ENCODE measurements at places on chromosomes 5 and 9.

GRCh38 chr9:36762958-36763357 lies 190.3 kb downstream of the MELK start:
- DNase-seq = no peak

GRCh38 chr5:143979044-143979690 lies 167.2 kb downstream of the HMHB1 start:
- no peak for DNase-seq

DNA sequence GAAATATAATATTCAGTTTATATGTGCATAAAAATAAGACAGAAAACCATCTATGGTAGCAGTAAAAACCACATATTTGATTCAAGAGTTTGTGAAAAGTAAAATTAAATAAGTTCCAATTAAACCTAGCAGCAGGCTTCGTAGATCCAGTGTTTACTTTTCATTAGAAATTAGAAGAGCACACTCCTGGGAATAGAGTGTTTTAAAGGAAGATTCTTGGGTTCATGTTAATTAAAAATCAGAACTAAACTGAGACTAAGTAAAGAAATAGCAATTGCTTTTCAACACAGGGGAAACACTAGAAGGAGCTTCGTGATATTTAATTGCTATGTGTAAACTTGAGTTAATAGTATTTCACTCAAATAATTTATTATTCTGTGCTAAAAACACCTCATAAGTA lies 1097.8 kb upstream of the CDH18 start:
- DNase-seq = no peak

GRCh38 chr5:170648541-170648940 lies 135.0 kb upstream of the GABRP start:
- no peak for DNase-seq

DNA sequence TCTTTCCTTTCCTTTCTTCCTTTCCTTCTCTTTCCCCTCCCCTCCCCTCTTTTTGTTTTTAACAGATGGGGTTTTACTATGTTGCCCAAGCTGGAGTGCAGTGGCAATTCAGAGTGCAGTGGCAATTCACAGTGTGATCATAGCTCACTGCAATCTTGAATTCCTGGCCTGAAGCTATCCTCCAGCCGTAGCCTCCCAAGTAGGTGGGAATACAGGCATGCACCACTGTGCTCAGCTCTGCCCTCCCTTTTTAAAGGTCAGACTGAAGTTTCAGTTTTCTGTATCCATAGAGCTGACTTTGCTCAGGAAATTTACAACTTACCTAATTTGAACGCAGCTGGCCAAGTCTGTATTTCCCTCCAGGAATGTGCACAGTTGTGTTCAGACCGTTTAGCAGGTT lies 696 bp downstream of the CCL28 start:
- no peak for DNase-seq

DNA sequence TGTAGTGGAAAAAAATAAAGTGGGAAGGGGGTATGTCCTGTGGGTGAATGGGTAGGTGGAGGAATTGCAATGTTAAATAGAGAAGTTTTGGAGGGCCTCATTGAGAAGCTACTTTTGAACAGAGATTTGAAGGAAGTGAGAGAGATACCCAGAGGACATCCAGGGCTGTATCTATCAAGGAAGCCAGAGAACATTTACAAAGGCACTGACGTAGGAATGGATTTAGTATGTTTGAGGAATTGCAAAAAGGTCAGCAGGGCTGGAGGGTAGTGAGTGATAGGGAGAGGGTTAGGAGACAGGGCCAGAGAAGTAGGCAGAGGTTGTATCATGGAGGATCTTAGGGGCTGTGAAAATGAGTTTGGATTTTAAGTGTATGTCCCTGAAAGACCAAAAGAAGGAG lies 13.9 kb downstream of the PTTG1 start:
- DNase-seq = no peak

DNA sequence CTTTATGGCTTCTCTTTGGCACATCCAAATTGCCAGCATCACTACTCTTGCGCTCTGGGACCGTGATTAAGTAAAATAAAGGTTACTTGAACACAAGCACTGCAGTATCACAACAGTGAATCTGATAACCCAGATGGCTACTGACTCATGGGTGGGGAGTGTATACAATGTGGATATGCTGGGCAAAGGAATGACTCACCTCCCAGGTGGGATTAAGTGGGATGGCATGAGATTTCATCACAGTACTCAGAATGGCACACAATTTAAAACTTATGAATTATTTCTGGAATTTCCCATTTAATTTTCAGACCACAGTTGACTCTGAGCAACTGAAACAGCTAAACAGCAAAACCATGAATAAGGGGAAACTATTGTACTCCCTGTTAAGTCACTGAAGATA lies 4.3 kb downstream of the GFM2 start:
- DNase-seq = no peak

DNA sequence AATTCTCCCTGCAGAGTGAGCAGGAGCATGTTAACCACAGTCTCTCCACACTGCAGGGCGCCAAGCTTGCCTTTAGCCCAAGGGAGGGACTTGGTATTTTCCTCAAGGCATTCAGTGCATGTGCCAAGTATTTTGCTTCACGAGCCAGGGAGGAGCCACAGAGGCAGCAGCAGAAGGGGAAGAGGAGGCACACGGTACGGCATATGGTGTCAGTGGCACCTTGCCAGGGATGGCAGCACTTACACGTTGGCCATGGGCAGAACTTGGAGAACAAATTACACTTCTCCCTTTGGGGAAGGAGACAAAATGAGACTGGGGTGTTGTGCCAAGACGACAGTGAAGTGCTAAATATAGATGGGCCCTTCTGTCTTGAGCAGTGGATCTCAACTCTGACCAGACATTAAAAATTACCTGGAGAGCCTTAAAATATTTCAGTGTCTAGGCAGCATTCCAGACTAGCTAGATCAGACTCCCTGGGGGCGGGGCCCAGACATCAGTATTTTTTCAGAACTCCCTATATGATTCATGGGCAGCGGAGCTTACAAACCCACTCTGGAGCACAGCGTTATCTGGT lies 155.8 kb downstream of the DRD1 start:
- DNase-seq = no peak

DNA sequence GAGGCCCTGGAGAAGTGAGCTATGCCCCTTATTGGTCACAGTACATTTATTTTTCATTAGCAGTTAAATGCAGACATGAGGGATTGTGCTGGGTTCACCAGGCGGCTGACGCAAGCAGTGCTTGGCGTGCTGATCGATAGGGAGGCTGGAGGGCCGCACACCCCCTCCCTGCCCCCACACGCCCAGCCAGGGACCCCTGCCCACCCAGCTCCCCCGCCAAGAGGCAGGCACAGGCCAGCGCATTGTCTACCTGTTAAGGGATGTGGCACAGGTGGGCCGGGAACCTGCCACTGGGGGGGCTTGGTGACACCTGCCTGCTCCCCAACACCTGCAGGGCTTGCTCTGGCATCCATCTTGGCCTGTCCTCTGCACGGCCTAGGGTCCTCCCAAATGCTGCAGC lies 39.2 kb downstream of the HK3 start:
- DNase-seq = no peak

- no peak for DNase-seq
These were observed 26.2 kb downstream of the LHX2 start for GRCh38 chr9:124037790-124038189.

DNA sequence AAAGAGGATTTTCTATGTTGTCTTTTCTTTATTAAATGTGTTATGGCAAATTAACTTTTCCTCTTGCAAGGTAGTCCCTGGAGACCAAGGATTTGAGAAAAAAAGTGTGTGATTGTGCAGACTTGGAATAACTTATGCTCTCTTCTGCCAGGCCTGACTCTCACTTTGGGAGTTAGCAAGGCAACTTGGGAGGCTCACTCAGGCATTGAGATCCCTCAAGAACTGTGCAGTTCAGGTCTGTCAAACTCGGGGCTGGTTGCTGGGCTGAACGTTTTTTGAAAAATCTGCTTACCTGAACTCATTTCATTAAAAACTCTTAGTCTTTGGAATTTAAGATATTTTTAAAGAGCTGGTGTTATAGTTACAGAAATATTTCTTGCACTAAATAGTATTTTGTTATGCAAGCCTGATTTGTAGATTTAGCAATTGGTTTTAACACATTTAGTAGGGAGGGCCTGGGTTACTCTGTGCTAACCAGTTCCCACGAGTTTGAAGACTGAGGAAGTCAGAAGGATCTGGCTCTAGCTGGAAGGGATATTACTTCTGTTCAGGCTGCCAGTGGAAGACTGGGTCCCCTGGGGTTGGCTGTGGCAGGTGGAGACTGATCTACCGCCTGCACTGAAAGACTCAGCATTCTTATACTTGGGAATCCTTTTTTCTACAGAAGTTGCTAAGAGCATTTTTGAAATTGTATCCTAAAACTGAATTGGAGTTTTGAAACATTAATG lies 150.4 kb upstream of the PCSK5 start:
- no peak for DNase-seq

DNA sequence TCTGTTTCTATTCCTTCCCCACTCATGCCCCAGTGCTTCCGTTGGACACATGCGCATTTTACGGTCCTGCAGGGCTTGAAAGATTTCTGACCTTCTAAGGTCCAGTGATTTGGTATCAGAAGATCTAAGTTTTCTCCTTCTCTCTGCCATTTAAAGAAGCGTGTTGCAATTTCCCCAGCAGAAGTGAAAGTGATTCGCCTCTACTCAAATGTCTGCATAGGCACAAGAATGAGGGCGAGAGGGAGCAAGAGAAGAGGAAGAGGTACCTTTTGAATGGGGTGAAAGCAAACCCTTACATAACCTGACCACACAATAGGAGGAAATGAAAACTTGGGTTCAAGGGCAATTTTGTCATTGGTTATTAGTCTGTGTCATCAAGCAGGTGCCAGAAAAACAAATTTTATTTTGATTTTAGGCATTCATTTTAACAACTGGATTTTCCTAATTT lies 31.7 kb upstream of the NR3C1 start:
- peak; percentile 4 for DNase-seq

- DNase-seq = no peak
These were observed 157.8 kb upstream of the PTGER4 start for GRCh38 chr5:40521925-40522324.

DNA sequence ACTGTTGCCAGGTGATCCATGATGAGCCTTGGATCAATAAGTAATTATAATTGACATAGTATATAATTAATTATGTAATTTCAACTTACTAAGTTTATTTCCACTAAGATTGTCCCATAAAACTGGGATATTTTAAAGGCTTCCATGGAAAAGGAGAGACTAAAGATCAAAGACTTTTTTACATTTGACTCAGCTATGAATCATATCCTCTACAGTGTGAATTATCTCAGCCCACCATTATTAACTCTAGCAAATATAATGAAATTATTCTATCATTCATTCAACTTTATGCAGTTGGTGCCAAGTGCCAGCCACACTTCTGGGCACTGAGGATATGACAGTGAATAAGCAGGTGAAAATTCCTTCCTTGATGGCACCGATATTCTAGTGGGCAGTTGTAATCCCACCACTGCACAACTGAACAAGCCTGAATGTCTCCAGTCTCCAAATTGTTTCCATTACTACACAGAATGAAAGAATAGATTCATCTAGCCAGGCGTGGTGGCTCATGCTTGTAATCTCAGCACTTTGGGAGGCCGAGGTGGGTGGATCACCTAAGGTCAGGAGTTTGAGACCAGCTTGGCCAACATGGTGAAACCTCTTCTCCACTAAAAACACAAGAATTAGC lies 21.9 kb upstream of the TXN start:
- DNase-seq = no peak

DNA sequence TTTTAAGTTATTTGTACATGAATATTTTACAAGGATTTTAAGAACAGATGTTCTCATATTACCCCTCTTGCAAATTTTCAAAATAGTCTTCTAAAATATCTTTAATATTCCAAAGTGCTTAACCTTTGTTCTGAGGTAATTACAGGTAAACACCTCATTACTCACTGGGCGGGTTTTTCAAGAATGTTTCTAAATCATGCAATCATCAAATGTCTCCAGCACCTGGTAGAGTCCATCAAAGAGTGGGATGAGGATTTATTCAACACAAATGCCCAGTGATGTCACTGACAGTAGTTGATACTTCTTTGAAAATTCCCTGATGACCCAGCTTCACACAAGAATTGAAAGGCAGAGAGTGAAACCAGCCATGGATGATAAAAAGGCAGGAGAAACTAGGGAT lies 114.4 kb downstream of the SEC61B start:
- DNase-seq = no peak

GRCh38 chr5:99315413-99316183 lies 386.8 kb upstream of the CHD1 start:
- DNase-seq = no peak

DNA sequence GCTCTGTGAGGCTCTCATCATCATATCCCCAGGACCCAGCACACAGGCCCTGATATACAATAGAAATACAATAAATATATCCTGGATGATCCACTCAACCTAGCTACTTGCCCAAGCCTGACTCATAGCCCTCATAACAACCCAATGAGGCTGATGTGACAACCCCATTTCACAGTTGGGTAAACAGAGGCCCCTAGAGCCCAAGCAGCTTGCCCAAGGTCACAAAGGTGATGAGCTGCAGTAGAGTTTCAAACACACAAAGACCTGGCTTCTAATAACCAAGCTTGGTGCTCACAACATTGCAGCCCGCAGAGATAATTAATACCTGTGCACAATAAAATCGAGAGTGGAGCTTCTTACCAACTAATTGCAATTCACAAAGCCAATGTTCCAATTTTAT lies 3.2 kb upstream of the AKNA start:
- no peak for DNase-seq

DNA sequence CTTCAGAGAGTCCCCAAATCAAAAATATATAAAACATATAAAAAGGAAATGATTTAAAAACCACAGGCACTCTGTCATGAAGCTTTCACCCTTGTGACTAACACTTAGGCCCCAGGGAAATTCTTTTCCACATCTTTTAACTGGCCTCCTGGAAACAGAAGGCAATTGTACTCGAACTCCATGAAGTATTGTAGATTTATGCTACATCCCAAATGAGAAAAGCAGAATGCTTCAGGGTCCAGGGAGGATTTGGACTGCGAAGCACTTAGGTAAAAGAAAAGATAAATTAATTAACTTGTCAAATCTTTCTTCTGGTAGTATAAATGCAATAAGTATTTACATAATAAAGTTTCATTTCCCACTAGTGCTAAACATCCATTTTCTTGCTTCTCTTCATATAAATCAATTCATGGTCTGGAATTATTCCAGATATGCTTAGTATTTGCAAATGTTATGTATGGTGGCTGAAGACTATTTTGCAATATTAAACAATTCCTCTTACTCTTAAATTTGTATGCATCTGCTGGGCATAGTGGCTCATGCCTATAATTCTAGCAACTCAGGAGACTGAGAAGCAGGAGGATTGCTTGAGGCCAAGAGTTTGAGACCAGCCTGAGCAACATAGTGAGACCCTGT lies 64.9 kb upstream of the ELL2 start:
- no peak for DNase-seq

GRCh38 chr5:131378721-131379541 lies 115.1 kb downstream of the CDC42SE2 start:
- DNase-seq = no peak

DNA sequence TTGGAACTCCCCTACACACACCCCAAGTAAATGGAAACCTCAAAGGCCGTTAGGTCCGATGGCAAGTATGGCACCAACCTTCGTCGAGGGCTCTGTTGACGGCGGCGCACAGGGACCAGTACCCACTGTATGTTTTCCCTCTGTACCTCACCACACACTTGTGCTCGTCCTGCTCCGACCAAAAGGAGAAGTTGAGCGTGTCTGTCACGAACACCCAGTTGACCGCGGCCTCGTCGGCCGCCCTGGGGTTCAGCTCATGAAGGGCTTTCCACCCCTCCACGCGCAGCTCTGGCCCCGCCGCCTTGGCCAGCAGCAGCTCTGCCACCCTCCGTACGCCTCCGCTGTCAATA lies 24.0 kb downstream of the HNRNPK start:
- peak; percentile 9 for DNase-seq

GRCh38 chr5:125017796-125018195 lies 271.4 kb upstream of the ZNF608 start:
- no peak for DNase-seq
